ENCODE measurements at places on chromosomes 16 and 17.

DNA sequence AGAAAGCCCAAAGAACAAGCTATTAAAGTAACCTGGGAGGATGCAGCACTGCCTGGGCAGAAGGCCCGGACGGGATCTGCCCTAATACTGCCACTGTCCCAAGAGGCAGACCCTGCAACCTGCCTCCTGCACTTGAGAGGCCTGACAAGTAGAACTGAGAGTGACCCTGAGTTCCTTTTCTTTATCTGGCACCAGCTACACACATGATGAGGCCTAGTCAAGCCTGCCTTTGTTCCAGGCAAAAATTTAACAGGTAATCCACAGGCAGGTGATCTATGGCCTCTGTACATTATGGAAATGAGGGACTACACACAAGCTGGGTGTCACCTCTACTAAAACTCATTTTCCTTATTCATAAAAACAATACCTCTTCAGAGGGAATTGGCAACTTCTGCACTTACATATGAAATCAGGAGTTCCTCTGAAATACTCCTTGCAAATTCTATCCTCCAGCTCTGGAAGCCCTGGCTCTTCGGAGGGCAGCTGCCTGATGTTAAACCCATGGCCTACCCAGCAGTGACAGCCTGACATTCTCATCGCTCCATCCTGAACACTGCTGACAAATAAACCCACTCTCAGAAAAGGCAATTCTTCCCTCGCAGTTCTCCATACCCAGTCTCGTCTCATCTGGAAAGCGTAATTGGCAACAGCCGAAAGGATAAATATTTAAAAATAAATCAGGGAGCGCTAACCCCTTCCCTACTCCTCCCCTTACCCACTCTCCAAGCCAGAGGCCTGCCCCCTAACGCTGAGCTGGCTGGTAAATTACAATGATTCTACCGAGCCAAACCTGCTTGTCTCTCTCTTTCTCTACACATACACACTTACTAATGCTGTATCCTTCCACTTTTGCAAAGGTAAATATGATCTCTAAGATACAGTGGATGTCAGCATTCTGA is 2.5 kb upstream of the ZFHX3 start:
- DNase-seq = no peak

GRCh38 chr16:50705436-50706110 is 12.2 kb downstream of the NOD2 start:
- DNase-seq = no peak

DNA sequence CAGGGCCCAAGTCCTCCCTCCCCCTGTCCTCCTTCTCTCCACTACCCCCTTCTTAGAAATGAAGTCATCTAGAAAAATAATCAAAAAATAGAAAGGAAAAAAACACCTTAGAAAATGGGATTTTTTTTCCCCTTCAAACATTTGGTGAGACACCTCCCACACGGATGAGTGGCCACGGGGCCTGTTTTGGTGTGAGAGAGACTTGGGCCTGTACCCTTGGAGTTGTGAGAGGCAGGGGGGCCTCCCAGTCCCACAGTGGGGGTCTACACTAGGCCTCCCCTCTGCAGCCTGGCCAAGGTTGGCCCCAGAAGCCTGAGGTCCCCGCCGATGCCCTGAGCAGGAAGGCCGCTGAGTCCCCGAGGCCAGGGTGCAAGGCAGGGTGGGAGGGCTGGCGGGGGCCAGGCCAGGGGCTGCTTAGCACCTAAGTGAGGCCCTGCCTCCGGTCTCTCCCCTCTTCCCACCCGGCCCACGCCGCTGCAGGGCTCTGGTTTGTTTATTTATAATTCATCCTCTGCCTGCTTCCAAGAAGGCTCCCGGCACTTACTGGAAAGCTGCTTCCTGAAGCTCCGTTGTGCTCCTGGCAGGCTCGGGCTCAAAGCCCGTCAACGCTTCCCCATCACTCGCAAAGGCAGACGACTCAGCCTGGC is 26.4 kb downstream of the NPTX1 start:
- DNase-seq = no peak

GRCh38 chr17:77862890-77863813 is 95.4 kb upstream of the TNRC6C start:
- DNase-seq = no peak

GRCh38 chr17:46262271-46262670 is 32.7 kb upstream of the LRRC37A start:
- no peak for DNase-seq

DNA sequence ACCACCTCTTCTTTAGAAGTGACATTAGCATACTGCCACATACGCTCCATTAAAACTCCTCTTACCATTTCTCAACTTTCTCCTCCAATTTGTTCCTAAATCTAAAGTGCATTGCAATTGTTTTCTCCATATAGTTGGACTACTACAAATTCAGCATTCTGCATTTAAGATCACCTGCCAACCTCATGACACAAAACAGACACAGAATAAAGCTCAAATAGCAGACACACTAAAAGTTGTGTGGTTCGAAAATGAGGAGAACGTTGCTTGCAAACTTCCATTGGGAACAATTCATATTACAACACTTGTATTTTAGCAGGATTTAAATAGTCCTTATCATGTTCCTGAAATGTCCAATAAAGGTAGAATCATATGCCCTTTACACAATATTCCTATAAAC is 14.5 kb downstream of the ARHGAP17 start:
- DNase-seq = no peak

DNA sequence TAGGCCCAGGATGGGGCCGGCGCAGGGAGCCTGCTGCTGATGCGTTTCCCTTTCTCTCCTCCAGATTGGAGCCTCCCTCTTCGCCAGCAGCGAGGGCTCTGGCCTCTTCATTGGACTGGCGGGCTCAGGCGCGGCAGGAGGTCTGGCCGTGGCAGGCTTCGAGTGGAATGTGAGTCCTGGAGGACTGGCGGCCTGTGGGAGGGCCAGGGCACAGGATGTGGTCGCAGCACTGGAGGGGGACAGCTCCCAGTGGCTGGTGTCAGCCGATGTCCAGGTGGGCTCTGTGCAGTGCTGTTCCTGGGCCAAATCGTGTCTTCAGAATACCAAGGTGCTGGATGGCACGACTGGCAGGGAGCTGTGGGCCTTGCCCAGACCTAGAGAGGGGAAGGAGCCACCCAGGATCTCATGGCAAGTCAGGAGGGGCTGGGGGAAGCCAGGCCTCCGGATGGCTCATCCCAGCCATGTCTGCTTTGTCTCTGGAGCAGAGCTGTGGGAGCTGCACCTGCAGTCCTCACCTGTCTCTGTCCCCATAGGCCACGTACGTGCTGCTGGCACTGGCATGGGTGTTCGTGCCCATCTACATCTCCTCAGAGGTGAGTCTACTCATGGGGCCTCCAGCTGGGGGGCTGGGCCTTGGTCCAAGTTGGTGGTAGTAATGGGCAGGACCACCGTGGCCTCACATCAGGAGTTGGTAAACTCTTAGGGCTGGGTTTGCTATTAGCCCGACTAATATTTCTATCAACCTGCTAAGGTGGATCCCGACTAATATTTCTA is 7.3 kb downstream of the SLC5A10 start:
- no peak for DNase-seq

GRCh38 chr17:559551-560431 is 154.8 kb downstream of the VPS53 start:
- no peak for DNase-seq

DNA sequence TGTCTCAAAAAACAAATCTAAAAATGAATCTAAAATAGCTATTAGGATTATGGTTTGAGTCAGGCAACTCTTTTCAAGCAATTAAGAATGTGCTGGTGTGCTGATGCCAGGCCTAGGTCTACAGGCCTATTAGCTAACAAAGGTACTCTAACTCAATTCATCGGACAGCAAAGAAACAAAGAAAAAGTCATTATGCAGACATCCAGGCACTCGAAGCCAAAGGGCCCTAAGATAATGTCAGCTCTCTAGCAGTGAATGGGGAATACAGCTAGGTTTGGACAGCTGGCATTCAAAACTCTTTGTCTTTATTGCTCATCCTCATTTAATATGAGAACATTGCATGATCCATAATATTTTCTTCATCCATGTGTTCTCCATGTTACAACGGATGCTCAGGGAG is 108.5 kb downstream of the TMEM114 start:
- no peak for DNase-seq

DNA sequence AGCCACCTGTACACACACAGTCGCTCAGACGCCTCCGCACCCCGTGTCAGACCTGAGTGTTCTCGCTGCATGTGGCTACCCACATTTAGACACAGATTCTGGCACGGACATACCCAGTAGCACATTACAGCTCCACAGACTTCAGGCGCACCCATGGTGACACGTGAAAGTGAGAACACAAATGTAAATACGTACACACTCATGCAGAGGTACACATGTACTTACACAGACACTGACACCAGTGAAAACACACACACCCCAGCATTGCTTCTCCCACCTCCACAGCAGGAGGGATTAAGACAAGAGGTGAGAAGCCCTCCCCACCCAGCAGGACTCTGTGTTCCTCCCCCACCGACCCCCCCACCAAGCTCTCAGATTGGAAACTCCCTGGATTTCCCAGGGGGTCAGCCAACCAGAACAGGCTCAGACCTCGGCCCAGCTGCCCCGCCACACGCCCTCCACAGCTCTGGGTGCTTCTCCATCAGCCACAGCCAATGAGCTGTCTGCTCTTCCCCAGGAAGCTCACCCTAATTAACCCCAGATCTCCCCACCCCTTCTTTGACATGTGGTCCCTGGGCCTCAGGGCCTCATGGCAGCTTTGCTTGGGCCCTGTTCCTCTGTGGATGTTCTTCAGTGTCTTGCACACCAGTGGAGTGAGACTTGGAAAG is 5.3 kb upstream of the FOXN1 start:
- no peak for DNase-seq

DNA sequence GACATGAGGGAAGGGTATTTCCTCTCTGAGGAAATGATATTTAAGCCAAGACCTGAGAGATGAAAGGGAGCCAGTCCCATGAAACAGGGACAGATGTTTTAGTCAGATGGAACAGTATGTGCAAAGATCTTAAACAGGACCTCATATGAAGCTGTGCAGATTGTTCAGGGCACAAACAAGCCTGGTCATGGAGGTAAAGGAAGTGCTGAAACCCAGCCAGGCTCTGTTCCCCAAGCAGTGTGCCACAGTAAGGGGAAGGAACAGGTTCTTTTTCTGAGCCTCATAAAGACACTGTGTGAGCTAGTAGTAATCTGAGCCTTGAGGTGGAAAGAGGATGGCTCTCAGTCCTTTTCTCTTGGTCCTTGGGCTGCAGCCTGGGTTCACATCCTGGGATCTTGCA is 159.9 kb downstream of the ANKFN1 start:
- DNase-seq = no peak

GRCh38 chr17:79997011-79997660 is 38.5 kb downstream of the TBC1D16 start:
- DNase-seq = peak; percentile 41

Data from activated CD8-positive, alpha-beta memory T cell treated with anti-CD3 and anti-CD28 coated beads, Interleukin-2, amount 50 U/mL, for 4 hours (primary cell).